Activated naive CD8-positive, alpha-beta T cell treated with anti-CD3 and anti-CD28 coated beads, Interleukin-2, amount 50 U/mL, for 16 hours (primary cell): ENCODE measurements at places on chromosomes 12 and 14.

DNA sequence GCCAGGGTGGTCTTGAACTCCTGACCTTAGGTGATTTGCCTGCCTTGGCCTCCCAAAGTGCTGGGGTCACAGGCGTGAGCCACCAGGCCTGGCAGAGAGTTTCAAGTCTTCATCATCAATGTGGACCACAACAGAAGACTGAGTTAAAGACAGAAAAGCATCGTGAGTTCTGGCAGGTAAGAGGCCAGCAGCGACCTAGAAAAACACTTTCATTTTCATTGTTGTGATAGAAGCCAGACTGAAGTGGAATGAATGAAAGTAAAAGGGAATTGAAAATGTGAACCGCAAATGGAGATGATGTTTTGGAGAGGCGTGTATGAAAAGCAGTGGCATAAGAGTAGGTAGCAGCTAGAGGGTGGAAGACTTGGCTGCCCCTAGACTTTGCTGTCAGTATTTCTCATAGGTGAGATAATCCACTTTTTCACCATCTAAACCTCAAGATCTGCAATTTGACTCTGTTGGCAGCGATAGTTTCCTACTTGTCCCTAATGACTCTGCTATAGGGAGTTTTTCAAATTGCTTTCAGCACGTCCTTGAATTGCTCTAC, 47.1 kb upstream of the PLEKHA5 start:
- no peak for DNase-seq

DNA sequence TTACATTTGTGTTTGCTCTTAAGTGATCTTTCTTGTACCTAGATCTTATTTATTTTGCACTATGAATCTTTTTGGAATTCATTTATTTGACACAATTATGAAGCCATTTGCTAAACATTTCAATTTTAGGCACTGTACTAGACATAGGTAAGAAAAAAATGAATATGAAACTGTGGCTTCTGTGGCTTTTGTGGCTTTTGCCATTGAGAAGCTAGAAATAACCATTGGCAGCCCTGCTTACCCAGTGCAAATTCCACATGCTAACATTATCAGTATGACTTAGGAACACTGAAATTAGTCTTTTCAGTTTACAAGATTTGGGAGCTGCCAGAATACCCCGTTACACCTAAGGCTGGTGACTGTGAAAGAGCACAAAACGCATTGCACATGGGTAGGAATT, 60.1 kb downstream of the FSCB start:
- DNase-seq: no peak

DNA sequence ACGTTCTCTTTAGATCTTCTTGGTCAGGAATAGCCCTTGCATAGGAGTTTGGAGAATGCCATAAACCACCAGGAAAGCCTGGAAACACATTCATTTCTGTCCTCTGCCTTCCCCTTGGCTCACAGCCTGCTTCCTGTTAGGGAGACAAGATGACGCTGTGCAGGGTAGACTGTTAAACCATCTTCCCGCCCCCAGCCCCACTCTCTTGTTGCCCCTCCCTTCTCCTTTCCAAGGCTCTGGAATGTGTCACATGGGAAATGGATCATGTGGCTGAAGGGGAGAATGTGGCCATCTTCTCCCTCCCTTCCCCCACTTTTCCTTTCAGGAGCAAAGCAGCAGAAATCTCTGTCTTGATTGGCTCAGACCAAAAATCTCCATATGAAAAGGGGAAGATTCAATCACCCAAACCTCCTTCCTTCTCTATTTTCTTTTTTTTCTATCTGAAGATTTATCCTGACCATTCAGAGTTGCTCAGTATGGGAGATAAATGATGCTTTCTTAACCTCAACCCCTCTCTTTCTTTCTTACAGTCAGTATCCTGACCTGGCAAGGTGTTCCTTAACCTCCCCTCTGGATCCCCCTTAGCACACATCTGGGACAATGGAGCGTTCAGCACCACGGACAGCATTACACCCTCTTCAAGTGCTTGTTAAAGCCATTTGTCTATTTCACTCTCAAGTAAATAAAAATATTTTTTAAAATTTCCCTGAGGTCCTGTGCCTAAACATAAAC, 11.4 kb downstream of the GPR19 start:
- no peak for DNase-seq

- no peak for DNase-seq
Measured at GRCh38 chr12:89497005-89497404, 27.6 kb downstream of the GALNT4 start.

DNA sequence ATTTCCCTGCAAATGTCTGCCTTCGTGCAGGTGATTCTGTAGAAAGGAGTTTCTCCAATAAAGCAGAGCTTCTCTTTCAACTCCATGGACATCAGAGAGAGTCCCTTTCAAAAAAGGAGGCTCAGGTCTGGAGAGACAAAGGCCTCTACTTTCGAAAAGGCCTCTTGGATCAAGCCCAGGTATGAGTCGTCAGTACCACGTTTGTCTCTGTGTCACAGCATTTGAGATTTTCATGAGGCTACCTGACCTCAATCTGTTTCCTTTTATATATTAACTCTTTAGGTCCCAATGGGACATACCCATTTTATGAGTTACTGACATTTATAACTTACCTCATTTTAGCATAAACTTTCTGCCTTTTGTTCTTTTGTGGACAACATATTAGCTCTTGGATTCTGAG, 290.8 kb downstream of the RPAP3 start:
- no peak for DNase-seq

DNA sequence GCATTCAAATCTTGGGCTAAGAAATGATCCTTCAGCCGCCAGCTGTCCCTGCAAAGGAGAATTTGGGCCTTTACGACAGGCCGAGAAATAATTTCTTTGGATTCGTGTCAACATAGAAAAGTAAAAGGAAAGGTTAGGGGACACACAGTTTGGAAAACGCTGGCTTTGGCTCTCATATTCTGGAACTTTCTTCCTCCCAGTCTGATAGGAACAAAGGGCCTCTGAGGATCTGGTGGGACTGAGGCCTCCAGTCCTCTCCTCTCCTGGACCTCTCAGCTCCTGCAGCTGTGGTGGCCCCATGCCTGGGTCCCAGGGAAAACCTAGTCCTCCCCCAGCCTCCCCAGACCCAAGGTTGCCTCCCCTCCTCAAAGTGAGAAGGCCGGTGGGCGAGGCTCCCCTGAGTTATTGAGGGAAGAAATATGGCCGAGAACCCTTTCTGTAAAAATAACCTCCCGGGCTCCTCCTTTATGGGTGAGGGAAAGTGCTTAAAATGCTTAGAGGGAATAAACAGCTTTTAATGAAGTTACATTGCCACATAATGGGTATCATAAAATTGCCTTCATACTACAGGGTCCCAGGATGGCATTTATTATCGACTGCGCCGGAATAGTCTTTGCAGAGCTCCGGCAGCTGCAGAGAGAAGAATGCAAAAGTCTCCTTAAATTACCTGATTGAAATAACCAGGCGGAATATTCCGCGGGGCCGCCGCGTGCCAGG, 188.3 kb downstream of the PHETA1 start:
- no peak for DNase-seq

- DNase-seq: no peak
Measured at GRCh38 chr12:103279444-103279843, 216.3 kb downstream of the C12orf42 start.

GRCh38 chr14:57375156-57375555, 15.2 kb upstream of the NAA30 start:
- no peak for DNase-seq

- no peak for DNase-seq
Measured at GRCh38 chr14:91754819-91755218, 22.9 kb upstream of the CATSPERB start.

DNA sequence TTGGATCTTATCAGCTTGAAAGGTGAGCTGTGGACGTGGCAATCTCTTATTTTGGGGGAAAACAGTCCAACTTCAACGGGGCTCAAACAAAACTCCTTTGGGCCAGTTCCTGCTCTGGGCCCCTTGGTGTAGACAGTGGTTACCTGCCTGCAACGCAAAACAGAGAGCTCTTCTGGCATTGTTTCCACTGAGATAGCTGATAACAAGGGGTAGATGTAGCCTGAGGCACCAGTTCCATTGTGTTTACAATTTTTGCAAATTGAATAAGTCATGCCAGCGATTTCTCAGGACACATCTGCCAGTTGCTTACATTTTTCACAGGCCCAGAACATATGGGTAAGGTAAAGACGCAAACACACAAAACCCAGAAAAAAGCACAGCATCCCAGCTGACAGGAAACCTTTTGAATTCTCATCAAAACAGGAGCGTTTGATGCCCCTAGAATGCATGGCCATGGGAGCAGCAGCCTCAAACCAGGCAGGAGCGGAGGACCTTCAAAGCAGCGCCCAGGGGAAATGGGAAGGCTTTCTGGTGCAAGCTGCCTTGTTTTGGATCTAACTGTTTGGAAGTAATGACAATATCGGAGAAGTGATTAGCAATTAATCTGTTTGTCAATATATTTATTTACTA, 259.7 kb downstream of the AACS start:
- no peak for DNase-seq

GRCh38 chr14:65352964-65353530, 59.5 kb upstream of the FUT8 start:
- DNase-seq: no peak

GRCh38 chr12:12939888-12940287, 12.1 kb downstream of the GPRC5D start:
- DNase-seq: no peak

GRCh38 chr14:89493877-89494634, 77.0 kb upstream of the FOXN3 start:
- DNase-seq: no peak

- no peak for DNase-seq
Measured at GRCh38 chr14:75338398-75338797, 59.8 kb downstream of the FOS start.

DNA sequence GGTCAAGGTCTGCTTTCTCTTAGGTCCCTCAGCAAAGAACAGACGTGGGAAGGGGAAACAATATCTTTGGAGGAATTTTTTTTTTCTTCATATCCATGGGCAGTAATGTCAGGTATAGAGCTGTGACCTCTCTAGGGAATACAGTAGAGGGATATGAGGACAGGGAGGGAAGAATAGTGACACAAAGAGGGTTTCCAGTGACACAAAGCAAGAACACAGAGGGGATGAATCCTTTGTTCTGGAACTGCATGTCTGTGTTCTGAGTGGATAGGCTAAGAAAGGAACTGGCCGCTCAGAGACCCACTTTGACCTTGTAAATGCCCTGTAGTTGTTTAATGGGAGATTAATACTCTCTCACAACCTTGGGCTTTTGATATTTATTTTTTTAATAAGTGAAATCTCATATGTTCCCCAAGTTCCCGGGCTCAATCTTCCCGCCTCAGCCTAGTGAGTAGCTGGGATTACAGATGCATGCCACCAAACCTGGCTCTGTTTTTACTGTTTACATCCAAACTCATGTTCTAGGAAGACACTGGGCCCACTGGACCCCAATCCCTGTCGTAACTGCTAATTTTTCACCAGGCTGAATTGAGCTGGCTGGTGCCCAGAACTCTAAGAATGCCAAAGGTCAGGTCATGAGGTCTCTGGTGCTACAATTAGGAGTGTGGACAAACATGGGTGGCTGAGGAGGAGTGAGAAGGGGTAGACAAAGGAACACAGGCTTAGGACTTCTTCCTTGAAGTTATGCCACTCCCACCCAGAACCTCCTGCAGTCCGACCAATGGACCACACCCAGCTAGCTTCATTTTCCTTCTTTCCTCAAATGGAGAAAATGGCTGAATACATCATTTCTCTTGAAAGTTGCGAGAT, 9.1 kb upstream of the PLEKHH1 start:
- DNase-seq: no peak

DNA sequence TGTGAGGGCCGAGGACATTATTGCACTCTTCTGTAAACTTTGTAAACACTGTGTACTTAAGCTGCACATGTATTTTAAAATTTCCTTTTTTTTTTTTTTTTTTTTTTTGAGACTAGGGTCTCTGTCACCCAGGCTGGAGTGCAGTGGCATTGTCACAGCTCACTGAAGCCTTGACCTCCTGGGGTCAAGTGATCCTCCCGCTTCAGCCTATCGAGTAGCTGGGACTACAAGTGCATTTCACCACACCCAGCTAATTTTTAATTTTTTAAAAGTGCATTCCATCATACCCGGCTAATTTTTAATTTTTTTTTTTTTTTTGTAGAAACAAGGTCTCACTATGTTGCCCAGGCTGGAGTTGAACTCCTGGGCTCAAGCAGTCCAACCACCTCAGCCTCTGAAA, 42.4 kb downstream of the RASSF8 start:
- no peak for DNase-seq

DNA sequence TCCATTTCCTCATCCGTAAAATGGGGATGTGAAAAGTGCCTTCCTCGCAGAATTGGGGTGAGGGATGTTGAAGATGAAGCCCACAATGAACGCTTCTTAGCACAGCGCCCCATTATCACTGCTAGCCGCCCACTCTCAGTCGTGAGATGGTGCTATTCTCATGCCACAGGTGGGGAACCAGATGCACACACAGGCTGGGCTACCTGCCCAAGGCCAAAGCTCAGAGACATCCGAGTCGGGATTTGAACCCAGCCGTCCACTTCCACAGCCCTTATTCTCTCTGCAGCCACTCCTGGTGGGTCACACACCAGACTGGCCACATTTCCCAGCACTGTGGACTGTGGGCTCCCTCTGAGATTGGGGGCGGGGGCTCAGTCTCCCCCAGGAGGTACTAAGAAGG, 55.8 kb downstream of the BCL11B start:
- DNase-seq: no peak

- DNase-seq: no peak
Measured at GRCh38 chr14:61653507-61653906, 41.8 kb upstream of the HIF1A start.

DNA sequence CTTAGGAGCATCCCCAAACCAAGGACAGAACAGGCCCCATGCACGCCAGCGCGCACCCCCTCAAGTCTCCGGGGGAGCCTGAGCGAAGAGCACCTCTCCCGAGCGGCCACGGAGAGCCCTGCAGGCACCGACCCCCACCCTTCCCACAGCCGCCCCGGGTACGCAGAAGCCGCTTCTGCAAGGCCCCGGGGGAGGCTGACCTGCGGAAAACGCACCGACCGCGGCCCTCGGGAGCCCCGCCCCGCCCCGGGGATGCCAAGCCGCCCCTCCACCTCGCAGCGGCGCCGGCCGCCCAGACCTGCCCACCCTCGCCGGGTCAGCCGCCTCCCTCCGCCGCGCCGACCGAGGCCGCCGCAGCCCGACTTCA, 385 bp downstream of the CAPRIN2 start:
- peak; percentile 7 for DNase-seq

GRCh38 chr12:26556916-26557315, 276.1 kb downstream of the ITPR2 start:
- DNase-seq: no peak

DNA sequence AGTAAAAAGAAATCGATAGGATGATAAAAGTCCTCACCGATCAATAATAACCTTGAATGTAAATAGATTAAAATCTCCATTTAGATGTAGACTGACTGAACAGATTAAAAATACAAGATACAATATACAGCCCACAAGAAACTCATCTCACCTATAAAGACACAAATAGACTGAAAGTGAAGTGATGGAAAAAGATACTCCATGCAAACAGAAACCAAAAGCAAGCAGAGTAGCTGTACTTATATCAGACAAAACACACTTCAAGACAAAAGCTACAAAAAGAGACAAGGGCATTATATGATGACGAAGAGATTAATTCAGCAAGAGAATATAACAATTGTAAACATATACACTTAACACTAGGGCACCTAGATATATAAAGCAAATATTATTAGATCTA, 444.8 kb downstream of the RGS6 start:
- no peak for DNase-seq

GRCh38 chr14:103068351-103069073, 11.2 kb upstream of the CDC42BPB start:
- DNase-seq: no peak

GRCh38 chr14:99158646-99159165, 113.3 kb downstream of the BCL11B start:
- DNase-seq: no peak
